ENCODE measurements at places on chromosomes 16 and 17.

DNA sequence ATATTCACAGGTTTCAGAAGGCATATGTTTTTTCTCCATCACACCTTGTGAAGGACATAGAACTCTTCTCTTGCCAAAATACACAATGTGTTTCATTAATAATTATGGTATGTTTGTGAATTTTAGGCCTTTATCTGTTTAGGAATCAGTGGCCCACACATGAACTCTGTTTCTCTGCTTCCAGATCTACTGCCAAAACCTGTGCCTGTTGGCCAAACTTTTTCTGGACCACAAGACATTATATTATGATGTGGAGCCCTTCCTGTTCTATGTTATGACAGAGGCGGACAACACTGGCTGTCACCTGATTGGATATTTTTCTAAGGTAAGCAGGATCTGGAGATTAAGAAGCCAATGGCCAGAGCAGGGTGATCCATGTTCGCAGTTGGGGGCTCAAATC, 26.4 kb downstream of the TAC4 start:
- DNase-seq = no peak
- H3K4me1 ChIP-seq = peaks cover 60% of the 10 kb centered on the region
- H3K4me3 ChIP-seq = peak overlapping the region; percentile 64
- peak overlapping the region; percentile 45 for H3K27ac ChIP-seq
- peaks cover 74% of the 10 kb centered on the region for H3K36me3 ChIP-seq

DNA sequence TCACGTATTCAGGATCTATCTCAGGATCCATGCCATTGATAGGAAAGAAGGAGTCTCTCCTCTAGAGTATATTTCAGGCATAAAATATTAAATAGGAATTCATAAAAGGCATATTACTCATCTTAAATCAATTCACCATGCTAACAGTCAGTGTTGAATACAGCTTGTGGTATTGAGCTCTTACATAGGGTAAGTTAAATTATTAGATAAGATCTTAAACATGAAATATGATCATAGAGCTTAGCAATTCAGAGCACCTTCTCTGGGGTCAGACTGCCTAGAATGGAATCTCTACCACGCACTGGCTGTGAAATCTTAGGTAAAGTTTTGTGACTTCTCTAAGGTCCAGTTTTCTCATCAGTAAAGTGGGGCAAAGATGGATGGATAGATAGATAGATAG, 20.7 kb downstream of the MARCHF10 start:
- peaks cover 9% of the 10 kb centered on the region for H3K36me3 ChIP-seq
- no peak for DNase-seq
- H3K4me1 ChIP-seq = no peaks in the 10 kb centered on the region
- peaks cover 9% of the 10 kb centered on the region for H3K27me3 ChIP-seq

DNA sequence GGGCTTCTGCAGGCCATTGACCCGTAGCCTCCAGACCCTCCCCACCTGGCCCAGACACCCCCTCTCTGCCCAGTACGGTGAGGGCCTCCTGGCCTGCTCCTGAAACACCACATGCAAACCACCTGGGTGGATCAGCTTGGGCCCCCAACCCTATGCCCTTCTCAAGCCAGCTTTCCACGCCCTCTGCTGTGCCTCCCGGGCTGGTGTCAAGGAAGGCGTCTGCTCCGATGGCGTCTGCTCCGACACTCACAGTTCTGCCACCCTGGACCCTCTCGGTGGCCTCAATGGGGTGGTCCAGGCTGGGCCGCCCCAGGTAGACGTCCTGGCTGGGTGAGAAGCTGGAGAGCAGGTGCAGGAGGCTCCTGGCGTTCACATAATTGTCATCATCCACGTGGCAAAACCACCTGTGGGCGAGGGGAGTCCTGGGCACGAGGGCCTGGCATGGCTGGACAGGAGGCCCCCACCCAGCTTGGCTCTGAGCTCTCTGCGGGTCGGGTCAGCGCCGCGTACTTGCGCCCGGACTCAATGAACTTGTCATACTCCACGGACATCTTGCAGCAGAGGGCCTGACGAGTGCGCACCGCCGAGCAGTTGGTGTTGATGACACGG, 1.4 kb downstream of the RFNG start:
- no peak for DNase-seq
- H3K27me3 ChIP-seq = no peaks in the 10 kb centered on the region
- H3K36me3 ChIP-seq = no peaks in the 10 kb centered on the region
- peak overlapping the region; percentile 25 for H3K27ac ChIP-seq
- peaks cover 20% of the 10 kb centered on the region for H3K4me1 ChIP-seq
- peak overlapping the region; percentile 89 for H3K4me3 ChIP-seq

DNA sequence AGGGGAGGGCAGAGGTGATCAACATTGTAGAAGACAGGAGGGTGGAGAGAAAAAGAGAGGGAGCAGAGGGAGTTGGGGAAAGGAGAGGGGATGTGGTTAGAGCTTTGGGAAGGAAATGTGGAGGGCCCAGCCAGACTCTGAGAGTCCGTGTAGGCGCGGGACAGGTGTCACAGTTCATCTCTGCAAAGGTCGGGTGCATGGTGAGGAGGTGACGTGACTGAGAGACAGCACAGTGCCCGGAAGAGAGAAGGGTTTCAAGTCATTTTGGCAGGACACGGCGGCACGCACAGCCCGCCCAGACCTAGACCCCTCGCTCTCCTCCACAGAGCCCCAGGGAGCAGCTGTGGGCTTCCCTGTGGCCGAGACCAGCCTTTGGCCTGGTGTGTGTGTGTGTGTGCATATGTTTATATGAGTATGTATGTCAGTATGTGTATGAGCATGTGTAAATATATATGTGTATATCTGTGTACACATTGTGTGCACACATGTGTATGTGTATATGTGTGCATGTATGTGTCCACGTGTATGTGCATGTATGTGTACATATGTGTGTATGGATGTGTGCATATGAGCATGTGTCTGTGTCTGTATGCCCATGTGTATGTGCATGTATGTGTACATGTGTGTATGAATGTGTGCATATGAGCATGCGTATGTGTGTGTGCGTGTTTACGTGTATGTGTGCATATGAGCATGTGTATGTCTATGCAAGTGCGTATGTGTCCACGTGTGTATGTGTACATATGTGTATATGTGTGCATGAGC, 104.6 kb downstream of the SEC14L1 start:
- no peaks in the 10 kb centered on the region for H3K4me1 ChIP-seq
- no peak overlapping the region for H3K27ac ChIP-seq
- no peaks in the 10 kb centered on the region for H3K36me3 ChIP-seq

DNA sequence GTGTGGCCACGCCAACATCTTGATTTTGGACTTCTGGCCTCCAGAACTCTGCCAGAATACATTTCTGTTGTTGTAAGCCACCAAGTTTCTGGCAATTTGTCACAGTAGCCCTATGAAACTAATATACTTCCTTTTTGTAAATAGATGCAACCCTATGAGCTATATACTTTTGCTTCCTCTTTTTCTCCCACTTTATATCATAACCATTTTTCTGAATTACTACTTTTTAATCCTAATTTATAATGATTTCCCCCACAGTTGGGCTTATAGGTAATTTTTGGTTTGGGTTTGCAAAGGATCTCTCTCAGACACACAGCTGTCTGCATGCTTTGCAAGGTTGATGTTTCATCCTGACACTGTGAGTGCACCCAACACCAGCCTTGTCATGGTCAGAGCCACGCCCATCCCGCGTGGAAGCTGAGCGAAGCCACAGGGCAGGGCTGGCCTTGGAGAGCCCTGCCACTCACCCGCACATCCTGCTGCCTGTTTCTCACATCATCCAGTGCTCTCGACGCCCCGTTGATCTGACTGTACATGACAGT, 5.8 kb downstream of the TRIM25 start:
- peak overlapping the region; percentile 74 for H3K4me3 ChIP-seq
- no peak for DNase-seq
- peaks cover 61% of the 10 kb centered on the region for H3K4me1 ChIP-seq
- peaks cover 13% of the 10 kb centered on the region for H3K36me3 ChIP-seq
- H3K27ac ChIP-seq = peak overlapping the region; percentile 60

DNA sequence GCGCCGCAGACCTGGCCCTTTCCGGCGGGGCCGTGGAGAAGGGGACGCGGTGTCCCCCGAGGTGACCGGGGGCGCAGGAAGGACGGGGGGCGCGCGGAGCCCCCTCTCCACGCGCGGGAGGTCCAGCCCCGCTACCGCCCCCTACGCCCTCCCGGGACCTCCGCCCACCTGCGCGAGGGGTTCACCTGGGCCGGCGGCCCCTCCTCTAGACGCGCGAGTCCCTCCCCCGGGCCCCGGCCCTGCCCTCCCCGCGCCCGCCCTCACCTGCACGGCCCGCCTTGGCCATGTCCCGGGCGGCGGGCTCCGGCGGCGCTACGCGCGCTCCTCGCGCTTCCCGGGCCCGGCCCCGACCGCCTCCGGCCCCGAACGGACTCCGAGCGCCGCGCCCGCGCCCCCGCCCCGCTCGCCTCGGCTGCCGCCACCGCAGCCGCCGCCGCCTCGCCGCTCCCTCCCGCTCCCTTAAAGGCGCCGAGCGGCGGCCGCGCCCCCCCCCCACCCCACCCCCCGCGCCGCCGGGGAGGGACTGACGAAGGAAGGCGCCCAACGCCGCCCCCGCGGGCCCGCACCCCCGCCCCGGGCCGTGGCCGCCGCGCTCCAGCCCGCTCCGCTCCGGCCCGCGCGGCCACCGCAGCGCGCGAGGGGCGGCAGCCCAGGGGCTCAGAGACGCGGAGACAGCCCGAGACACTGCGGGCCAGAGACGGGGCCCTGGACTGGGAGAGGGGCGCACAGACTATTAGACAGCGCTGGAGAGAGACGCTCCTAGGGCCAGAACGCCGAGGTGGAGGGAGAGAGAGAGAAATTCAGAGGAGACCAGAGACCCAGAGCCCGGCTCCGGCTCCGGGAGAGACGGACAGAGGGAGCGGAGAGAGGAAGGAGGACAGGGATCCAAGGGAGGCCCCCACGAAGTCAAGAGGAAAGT, at the start of gene PITPNM3:
PITPNM3 (minus strand) TSS at position 435 of the 919 bp plus-strand sequence; CDS start at position 286, 149 bp downstream.
- no peak within 1 kb of the TSS for H3K27ac ChIP-seq
- H3K36me3 ChIP-seq = no peaks in the 10 kb centered on the region
- peaks cover 17% of the 10 kb centered on the region for H3K4me1 ChIP-seq
- no peak for DNase-seq
- H3K4me3 ChIP-seq = peak within 1 kb of the TSS; percentile 81

- H3K36me3 ChIP-seq = no peaks in the 10 kb centered on the region
- H3K4me1 ChIP-seq = no peaks in the 10 kb centered on the region
- H3K27me3 ChIP-seq = no peaks in the 10 kb centered on the region
- H3K27ac ChIP-seq = no peak overlapping the region
- no peak overlapping the region for H3K4me3 ChIP-seq
These were observed 273.5 kb downstream of the KIF2B start for GRCh38 chr17:54096216-54096615.

DNA sequence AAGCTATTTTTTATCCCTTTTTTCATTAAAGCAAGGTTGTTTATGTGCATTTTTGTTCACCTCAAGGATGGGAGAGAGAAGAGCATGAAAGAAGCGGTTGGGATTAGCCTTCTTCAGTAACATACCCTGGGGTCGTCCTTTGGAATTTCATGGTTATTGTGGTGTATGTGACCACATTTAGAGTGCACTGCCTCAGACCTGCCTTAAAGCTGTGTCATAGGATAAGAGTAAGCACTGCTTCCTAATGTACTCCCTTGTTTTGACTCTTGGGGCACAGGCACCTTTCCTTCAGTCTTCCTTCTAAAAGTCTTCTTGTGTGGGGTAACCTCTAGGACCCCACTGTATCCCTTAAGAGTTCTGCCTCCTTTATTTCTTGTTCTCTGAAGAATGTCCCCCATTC, 28.9 kb downstream of the TNRC6A start:
- H3K36me3 ChIP-seq = peaks cover 32% of the 10 kb centered on the region
- peaks cover 21% of the 10 kb centered on the region for H3K4me1 ChIP-seq
- DNase-seq = no peak
- no peak overlapping the region for H3K4me3 ChIP-seq
- no peaks in the 10 kb centered on the region for H3K27me3 ChIP-seq
- no peak overlapping the region for H3K27ac ChIP-seq

- H3K4me1 ChIP-seq = no peaks in the 10 kb centered on the region
- H3K27me3 ChIP-seq = peaks cover 23% of the 10 kb centered on the region
- DNase-seq = no peak
- H3K36me3 ChIP-seq = no peaks in the 10 kb centered on the region
These were observed 11.0 kb upstream of the KRT19 start for GRCh38 chr17:41539071-41539492.

GRCh38 chr16:56849690-56850680, 15.0 kb upstream of the SLC12A3 start:
- no peak for DNase-seq
- H3K27ac ChIP-seq = no peak overlapping the region
- H3K27me3 ChIP-seq = no peaks in the 10 kb centered on the region
- H3K4me3 ChIP-seq = no peak overlapping the region
- H3K36me3 ChIP-seq = no peaks in the 10 kb centered on the region

GRCh38 chr16:67541391-67542263, 13.0 kb downstream of the RIPOR1 start:
- peaks cover 46% of the 10 kb centered on the region for H3K4me1 ChIP-seq
- no peak for DNase-seq
- H3K36me3 ChIP-seq = peaks cover 11% of the 10 kb centered on the region
- no peak overlapping the region for H3K27ac ChIP-seq
- H3K27me3 ChIP-seq = no peaks in the 10 kb centered on the region

- H3K27me3 ChIP-seq = peaks cover 6% of the 10 kb centered on the region
- H3K27ac ChIP-seq = no peak overlapping the region
- no peaks in the 10 kb centered on the region for H3K4me1 ChIP-seq
- H3K36me3 ChIP-seq = peaks cover 14% of the 10 kb centered on the region
- H3K4me3 ChIP-seq = no peak overlapping the region
- DNase-seq = no peak
These were observed 100.5 kb upstream of the HS3ST3A1 start for GRCh38 chr17:13702266-13702665.

DNA sequence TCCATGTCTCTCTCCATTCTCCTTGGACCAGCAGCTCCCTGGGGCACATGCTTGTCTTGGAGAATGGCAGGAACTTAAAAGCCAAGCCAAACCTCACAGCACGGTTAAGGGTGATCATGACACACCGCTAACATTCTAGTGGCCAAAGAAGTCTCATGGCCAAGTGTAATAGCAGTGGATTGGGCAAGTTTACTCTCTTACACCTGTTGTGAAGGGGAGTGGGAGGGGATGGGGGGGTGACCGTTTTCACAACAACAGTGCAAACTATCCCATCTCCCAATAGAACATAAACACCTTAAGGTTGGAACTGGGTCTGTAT, 37.7 kb upstream of the MEOX1 start:
- no peak overlapping the region for H3K4me3 ChIP-seq
- H3K4me1 ChIP-seq = peaks cover 17% of the 10 kb centered on the region
- peaks cover 27% of the 10 kb centered on the region for H3K27me3 ChIP-seq
- H3K36me3 ChIP-seq = no peaks in the 10 kb centered on the region
- H3K27ac ChIP-seq = no peak overlapping the region
- no peak for DNase-seq

- DNase-seq = no peak
- H3K36me3 ChIP-seq = no peaks in the 10 kb centered on the region
- no peaks in the 10 kb centered on the region for H3K27me3 ChIP-seq
- no peaks in the 10 kb centered on the region for H3K4me1 ChIP-seq
- H3K4me3 ChIP-seq = no peak overlapping the region
These were observed 1067.9 kb upstream of the EEF2KMT start for GRCh38 chr16:6165330-6165979.

- peaks cover 15% of the 10 kb centered on the region for H3K27me3 ChIP-seq
- no peak for DNase-seq
- H3K36me3 ChIP-seq = no peaks in the 10 kb centered on the region
- no peak overlapping the region for H3K4me3 ChIP-seq
- no peak overlapping the region for H3K27ac ChIP-seq
These were observed 37.7 kb upstream of the MYH10 start for GRCh38 chr17:8668176-8668740.

- H3K36me3 ChIP-seq = peaks cover 7% of the 10 kb centered on the region
- no peak overlapping the region for H3K27ac ChIP-seq
- no peaks in the 10 kb centered on the region for H3K27me3 ChIP-seq
- H3K4me3 ChIP-seq = no peak overlapping the region
- no peak for DNase-seq
- peaks cover 7% of the 10 kb centered on the region for H3K4me1 ChIP-seq
These were observed 16.8 kb downstream of the TMEM94 start for GRCh38 chr17:75473246-75473645.

- peaks cover 13% of the 10 kb centered on the region for H3K27me3 ChIP-seq
- H3K4me1 ChIP-seq = peaks cover 5% of the 10 kb centered on the region
- H3K36me3 ChIP-seq = no peaks in the 10 kb centered on the region
- H3K4me3 ChIP-seq = no peak overlapping the region
These were observed 8.1 kb downstream of the SLC5A11 start for GRCh38 chr16:24853830-24854229.

All from naive thymus-derived CD8-positive, alpha-beta T cell (primary cell).